ENCODE measurements at places on chromosomes 12 and 14.

- DNase-seq: no peak
Observed at GRCh38 chr12:7271893-7272514, 31.9 kb upstream of the ACSM4 start.

GRCh38 chr12:5778821-5779220, 166.2 kb downstream of the ANO2 start:
- DNase-seq: no peak

DNA sequence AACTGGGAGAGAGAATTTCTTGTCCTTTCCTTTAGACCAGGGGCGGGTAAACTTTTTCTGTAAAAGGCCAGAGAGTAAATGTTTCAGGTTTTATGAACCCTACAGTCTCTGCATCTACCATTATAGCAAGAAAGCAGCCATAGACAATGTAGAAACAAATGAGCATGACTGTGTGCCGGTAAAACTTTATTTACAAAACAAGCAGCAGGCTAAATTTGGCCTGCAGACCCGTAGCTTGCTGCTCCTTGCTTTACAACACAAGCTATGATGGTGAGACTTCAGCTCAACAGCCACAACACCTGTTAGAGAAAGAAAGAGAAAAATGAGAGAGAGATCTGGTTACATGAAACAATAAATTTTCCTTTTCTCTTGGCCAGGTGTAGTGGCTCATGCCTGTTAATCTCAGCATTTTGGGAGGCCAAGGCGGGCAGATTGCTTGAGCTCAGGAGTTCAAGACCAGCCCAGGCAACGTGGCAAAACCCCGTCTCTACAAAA, 4.2 kb upstream of the CDC42BPB start:
- DNase-seq: no peak

DNA sequence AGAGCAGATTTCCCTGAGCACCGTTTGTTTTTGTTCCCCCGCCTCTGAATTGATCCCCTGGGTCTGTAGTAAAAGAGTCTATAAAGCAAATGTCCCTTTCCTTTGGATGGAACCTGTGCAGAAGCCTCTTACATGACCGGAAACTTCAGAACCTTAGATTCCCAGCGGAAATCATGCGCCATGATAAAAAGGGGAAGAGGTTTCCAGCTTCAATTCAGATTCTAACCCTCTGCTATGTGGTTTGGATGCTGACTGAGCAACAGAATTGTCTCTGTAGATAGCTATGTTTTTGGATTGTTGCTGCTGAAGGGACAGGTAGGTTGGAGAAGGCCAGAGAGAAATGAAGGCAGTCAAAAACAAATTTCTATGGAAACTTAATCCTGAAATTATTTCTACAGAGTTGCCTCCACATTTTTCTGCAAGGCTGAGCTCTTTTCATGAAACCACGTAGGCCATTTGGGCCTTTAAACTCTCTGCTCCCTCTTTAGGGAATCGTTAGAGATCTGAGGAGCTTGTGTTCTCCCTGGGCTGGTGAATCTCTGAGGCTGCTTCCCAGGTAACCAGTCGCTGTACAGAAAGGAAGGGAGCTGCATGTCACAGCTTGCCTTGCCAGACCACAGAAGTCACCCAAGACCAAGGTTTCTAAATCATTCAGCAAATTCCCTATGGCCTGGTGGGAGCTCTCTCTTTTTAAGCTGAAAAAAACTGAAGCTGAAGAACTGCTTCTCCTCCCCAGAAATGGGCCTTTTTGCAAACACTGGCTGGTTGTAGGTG, 28.7 kb upstream of the OR10P1 start:
- DNase-seq: peak; percentile 44

GRCh38 chr14:77979171-77979570, 179.3 kb downstream of the ADCK1 start:
- no peak for DNase-seq

- DNase-seq: no peak
Observed at GRCh38 chr14:23572836-23573235, 5.2 kb upstream of the AP1G2 start.

GRCh38 chr12:19436931-19437330, 2.4 kb upstream of the AEBP2 start:
- no peak for DNase-seq

DNA sequence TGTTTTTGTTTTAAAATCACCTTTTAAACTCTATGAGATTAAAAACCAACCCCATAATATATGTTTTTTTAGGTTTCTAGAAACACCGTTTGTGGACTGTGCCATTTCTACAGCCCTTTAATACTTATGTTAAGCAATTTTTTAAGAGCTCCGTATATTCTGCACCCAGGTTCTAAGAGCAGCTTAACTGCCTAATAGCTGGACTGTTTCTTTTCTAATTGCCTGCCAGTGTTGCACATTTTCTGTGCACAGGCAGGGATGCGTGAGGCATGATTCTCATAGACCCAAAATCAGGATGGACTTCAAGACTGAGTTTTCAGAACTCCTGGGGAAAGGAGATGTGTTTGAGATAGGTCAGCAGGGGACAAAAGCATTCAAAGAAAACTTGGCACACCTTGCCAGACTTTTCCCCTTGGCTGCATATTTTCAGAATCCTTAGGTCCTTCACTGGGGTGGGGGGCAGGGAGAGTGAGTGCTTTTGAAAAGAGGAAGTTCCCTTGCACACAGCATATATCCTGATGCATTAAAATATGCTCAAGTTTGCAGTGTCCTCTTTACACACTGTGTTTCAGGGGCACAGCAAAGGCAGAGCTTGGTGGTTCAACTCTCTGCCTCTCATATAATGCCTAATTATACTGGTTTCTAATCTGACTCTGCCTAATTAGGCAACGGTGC, 27.9 kb downstream of the TMEM30B start:
- no peak for DNase-seq

DNA sequence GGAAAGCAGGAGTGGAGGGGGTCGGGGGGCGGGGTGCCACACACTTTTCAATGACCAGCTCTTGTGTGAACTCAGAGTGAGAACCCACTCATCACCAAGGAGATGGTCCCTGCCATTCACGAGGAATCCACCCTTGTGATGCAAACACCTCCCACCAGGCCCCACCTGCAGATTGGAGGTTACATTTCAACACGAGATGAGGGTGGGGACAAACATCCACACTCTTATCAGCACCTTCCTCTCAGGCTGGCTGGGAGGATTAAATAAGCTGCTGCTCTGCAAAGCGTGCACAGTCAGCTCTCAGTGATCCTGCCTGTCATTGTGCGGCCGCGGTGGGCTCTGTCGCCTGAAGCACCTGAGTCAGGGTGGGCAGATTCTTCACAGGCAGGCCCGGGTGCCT, 39.7 kb downstream of the AACS start:
- DNase-seq: no peak

GRCh38 chr12:104055686-104056388, 5.8 kb upstream of the GLT8D2 start:
- no peak for DNase-seq

DNA sequence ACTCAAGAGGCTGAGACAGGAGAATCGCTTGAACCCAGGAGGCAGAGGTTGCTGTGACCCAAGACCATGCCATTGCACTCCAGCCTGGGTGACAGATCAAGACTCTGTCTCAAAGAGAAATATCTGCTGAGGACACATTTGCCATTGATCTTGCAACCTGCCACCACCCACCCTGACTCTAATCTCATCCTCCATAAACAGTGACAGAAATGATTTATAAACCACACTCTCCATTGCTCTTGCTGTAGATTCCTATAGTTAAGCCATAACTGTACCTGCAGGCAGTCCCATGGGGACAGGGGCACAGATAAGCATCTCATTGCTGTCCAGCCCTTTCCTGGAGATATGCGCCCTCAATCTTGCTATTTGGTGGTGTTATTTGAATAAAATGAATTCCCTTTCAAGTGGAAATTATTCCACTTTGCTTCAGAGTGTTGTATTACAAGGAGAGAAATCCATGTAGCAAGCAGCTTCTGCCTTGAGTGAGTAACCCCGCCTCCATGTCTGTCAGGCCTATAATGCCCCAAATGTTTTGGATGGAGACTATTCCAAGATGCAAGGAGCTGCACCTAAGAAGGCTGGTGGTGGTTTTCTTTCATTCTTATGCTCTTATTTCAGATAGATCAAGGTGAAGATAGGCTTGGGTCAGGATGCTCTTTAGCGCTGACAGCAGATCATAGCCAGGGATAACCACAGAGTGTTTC, 3.0 kb upstream of the ZDHHC22 start:
- DNase-seq: no peak

DNA sequence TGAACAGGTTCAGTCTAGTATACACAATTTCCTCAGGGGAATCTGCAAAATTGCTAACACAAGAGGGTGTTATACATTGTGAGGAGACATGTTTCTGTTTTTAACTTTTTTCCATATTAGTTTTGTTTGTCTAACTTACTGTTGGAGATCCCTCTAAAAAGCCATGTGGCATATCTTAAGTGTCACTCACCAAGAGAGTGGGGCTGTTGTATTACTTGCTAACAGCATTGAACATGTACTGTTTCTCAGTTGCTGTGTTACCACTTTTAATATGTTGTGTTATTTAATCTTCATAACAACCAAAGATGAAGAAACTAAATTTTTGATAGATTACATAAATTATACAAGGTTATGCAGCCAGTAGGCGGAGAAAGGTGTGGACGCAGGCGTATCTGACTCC, 154.3 kb upstream of the NPAS3 start:
- no peak for DNase-seq

- no peak for DNase-seq
Observed at GRCh38 chr12:69984241-69984640, 159.2 kb downstream of the MYRFL start.

DNA sequence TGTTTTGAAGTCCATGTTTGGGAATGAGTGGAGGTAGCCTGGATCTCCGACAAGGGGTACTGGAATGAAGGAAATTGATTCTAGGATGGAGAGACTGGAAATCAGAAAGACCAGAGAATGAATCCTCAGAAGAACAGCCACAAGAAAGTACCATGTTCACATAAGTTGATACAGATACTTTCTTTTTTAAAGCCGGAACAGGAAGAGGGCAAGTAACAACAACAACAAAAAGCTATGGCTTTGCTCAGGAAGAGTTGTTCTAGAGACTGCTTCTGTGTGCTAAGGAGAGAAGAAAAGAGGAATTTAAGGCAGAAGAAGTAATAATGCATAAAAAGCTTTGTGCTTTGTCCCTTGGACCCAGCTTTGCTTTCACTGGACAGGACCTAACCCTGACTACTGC, 6.2 kb downstream of the TC2N start:
- DNase-seq: no peak

DNA sequence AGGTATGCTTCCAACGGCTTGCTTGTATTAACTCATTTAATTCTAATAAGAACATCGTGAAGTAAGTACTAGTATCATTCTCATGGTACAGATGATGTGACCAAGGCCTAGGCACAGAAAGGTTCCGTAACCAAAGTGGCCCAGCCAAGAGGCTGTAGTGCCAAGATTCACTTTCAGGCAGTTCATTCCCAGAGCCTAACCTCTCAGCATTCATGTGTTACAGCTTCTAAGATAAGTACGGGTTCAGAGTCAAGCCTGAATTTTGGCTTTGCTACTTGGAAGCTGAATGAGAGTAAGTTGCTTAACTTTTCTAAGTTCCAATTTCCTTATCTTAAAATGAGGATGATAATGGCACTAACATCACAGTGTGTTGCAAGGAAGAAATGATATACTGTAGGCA, 379.9 kb downstream of the AEBP2 start:
- DNase-seq: no peak

DNA sequence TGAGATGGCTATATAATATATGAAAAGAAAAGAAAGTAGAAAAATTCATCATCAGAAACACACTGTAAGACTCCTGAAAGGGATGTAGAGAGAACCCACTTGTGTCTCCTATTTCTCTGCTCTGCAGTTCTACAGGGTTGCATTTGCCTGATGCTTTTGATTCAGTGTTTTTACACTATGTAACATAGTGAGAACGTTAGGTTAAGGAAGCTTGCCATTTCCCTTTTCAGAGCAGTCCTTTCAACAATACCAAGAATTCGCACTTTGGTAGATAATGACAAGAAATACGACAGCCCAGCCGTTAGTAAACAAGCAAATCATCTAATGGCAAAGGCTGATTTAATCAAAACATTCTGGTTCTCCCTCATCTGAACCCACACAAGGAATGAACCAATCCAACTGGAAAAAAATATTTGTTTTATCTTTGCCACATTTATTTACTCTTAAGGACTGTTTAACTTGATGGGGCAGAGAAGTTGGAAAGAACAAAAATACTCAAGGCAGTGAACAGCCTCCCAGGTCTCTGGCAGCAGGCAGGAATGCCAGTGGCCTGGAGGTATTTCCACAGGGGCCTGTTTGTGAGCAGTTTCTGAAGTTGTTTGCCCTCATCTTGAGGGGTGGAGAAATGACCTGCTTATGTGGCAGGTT, 30.8 kb upstream of the SOCS2 start:
- no peak for DNase-seq

- DNase-seq: no peak
Observed at GRCh38 chr12:43111608-43112007, 440.4 kb downstream of the ADAMTS20 start.

GRCh38 chr12:68788554-68789143, 19.3 kb upstream of the MDM2 start:
- no peak for DNase-seq

DNA sequence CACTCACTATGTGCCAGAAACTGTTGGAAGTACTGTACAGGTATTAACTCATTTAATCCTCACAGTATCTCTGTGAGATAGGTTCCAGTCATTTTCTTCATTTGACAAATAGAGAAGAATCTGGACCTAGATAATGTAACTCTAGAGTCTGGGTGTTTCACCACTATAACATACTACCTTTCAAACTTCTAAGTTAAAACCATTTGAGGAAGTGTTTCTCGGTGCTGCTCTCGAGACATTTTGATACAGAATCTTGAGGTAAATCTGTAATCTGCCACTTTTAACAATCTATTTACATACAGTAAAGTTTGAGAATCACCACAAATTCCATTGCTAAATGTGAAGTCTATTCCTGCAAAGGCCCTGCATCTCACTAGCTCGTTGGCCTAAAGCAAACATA, 8.8 kb downstream of the OLR1 start:
- DNase-seq: no peak

DNA sequence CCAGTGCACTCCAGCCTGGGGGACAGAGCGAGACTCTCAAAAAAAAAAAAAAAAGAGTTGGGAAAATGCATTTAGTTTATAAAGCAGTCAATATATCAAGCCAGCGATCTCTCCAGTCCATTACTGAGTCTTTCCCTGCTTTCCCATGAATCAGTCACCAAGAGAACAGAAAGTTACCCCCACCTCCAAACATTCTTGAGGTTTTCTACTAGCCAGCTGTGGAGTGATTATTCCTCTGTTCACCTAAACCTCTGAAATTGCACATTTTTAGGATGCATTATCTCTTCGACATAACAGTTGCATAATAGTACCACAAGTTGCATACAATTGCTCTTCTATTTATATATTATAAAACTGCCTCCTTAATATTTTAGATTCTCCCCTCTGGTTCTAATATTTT, 134.8 kb upstream of the DIO3 start:
- DNase-seq: no peak

DNA sequence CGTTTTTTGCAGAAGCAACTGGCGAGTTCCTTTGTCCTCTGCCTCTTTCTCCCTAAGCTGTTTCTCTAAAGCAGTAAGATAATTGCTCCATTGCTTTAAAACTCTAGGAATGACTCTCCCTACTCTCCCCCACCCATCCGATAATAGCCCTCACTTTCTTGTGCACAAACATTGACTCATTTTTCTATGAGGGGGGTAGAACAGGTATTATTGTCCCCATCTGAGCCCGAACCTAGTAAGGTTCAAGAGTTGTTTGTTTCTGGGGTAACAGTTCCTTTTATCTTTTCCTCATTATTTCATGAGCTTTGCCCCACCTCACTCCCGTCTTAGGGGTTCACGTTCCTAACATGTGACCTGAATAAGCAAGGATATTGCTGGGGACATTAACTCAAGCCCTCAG, 190.6 kb downstream of the EMP1 start:
- DNase-seq: no peak
